ENCODE measurements at places on chromosomes 1 and 21.
A peak's percentile ranks its signal among the peaks of the same experiment; 100 is the strongest.

DNA sequence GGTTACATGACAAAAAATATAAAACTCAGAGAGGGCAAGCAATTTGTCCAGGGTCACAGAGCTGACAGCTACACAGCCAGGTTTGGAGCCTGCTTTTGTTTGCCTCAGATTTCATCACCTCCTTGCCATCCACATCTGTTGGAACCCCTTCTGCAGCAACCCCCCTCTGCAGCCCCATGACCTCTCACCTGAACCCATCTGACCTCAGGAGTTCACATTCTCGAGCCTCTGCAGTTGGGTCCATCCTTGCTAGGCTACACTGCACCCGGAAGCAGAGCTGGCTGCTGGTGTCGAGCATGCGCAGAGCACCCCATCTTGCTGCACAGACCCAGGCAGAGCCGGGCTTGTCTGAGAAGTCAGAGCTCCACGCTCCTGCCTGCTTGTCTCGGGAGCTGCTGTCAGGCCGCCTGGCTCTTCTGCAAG, 10.0 kb downstream of the C1QB start:
- no peak for DNase-seq

GRCh38 chr1:240719953-240720700, 108.2 kb upstream of the GREM2 start:
- DNase-seq = no peak

DNA sequence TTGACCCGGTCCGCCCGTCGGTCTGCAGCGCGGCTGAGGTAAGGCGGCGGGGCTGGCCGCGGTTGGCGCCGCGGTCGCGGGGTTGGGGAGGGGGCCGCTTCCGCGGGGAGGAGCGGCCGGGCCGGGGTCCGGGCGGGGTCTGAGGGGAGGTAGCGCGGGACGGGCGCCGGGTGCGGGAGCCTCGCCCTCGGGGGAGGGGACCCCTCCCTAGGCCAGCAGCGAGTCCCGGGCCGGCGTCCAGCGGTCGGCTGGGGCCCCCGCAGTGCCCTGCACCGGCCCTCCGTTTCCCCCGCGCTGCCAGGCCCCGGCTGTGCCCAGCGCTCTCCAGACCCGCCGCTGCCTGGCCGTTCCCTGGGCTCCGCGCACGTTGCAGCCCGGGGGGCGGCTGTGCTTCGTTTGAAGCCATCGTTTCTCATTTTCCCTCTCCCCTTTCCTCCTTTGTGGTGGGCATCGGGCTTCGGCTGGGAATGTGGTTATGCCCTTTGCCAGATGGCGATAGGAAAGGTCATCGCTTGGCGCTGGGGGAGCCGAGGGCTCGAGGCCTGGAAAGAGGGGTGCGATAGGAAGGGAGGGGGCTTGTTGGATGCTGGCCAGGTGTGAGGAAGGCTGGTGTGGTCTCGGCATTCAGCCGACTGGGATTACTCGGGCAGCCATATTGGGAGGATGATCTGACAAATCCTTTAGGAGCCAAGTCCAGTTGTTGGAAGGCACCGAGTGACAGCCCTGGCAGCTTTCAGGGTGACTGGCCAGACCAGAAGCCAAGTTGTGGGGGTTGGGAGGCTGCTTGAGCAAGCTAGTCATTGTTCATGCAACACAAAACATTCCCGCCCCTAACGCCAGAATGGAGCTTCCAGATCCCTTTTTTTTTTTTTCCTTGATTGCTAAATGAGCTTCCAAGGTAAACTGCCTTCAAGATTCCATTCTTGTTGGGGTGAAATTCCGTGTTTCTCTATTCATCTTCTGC, 753 bp downstream of the KIF1B start:
- DNase-seq = peak; percentile 98

DNA sequence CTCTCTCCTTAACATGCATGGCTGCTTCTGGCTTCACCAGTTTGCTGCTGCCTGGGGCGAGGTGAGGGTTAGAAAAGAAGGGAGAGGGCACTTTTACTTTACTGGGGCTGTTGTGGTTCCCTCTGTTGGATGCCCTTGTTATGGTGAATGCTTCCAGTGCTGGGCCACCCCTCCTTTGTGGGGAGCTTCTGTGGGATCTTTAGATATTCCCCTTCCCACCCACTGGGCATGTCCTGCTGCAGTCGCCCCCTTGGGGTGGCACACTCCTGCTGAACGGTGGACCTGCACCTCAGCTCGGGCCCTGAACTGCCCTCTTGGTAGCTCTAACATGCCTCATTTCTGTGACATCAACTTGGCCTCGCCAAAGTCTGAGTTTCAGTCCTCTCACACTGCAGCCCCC, 6.0 kb downstream of the TNN start:
- no peak for DNase-seq

DNA sequence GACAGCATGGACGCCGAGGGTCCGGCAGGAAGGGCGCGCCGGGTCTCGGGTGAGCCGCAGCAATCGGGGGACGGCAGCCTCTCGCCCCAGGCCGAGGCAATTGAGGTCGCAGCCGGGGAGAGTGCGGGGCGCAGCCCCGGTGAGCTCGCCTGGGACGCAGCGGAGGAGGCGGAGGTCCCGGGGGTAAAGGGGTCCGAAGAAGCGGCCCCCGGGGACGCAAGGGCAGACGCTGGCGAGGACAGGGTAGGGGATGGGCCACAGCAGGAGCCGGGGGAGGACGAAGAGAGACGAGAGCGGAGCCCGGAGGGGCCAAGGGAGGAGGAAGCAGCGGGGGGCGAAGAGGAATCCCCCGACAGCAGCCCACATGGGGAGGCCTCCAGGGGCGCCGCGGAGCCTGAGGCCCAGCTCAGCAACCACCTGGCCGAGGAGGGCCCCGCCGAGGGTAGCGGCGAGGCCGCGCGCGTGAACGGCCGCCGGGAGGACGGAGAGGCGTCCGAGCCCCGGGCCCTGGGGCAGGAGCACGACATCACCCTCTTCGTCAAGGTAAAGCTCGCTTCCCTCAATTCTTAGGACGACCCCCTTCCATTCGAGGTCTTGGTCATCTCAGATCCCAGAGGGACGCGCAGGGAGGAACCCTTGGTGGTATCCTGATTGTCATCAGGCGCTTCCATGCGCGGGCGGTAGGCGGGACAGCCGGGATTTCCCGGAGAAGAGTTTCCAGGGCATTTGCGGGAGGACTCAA, 1.6 kb downstream of the CLIC6 start:
- DNase-seq = no peak

DNA sequence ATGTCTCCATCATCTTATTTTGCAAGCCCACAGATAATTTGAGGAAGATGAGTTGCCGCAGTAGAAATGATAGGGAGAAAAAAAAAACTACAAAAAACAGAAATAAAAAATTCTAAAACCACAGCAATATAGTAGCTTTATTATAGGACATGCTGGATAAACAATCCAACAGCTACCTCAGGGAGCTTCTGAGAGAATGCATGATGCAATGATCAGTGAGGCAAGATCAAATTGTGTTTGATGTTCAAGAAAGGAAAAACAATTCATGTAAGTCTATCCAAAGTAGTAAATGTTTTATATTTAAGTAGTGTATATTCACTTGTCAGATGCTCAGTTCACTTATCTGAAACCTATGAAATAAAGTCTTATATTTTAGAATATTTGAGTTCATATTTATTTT, 6.7 kb downstream of the CR1L start:
- DNase-seq = no peak

GRCh38 chr1:36486439-36487335, 4.0 kb upstream of the CSF3R start:
- peak; percentile 77 for DNase-seq
